ENCODE measurements at places on chromosomes 12 and 14.

GRCh38 chr12:46887870-46888269 lies 62.1 kb upstream of the SLC38A4 start:
- no peak for DNase-seq

DNA sequence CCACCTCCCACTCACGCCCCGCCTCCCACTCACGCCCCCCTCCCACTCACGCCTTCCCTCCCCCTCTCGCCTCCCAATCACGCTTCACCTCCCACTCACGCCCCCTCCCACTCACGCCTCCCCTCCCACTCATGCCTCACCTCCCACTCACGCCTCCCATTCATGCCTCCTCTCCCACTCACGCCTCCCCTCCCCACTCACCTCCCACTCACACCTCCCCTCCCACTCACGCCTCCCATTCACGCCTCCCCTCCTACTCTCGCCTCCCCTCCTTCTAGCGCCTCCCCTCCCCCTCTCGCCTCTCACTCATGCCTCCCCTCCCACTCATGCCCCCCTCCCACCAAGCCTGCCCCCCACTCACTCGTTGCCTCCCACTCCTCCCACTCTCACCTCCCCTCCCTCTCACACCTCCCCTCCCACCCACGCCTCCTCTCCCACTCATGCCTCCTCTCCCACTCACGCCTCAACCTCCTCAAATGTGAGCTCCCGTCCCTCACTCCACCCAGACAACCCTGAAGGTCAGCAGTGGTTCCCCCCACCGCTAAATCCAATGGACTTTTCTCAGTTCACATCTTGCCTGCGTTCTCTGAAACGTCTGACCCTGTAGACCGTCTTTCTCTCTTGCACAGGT lies 39.8 kb downstream of the TMEM63C start:
- DNase-seq = no peak

- no peak for DNase-seq
Measured at GRCh38 chr14:76862546-76863282, 36.5 kb downstream of the LRRC74A start.

- no peak for DNase-seq
Measured at GRCh38 chr12:111409780-111410430, 4.2 kb downstream of the SH2B3 start.

- no peak for DNase-seq
Measured at GRCh38 chr12:85188619-85189018, 91.4 kb upstream of the ALX1 start.

DNA sequence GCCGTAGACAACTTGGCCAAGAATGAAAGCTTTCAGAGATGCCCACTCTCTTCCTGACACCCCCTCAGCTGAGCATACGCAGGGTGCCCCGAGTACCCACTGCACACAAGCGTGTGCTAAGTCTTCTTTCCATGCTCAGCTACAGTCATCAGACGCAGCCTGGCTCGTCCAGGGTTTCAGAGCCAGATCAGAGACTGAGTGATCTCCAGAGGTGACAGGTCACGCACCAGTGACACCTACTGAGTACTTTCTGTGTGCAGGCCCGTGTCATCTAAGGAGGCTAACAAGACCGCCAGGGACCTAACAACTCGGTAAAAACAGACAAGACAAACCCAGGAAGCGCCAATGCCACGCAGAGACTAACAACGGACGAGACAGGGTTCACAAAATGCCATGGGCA lies 25.1 kb downstream of the STX2 start:
- DNase-seq = no peak

DNA sequence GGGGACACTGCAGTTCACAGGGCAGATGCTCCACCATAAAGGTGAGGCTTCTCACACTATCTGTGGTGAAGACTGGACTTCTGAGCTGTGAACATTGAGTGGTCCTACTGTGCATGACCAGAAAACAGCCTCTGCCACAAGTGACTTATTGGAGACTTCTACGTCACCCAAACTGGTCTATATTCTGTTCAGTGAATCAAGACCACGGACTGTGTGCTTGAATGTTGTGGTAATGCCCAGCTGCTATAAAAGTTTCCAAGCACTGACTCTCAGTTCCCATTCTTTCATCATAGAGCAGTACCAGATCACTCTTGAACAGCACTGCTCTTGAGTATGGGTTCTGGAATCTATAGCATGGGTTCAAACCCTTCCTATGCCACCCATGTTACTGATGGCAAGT lies 4.8 kb upstream of the PLEK2 start:
- DNase-seq = no peak

- peak; percentile 12 for DNase-seq
Measured at GRCh38 chr14:71728386-71728785, 203.8 kb upstream of the RGS6 start.

GRCh38 chr12:99984271-99985128 lies at the start of gene ANKS1B:
TSS of gene ANKS1B (minus strand) at chr12:99984936. CDS start at chr12:99984237, 699 bp downstream.
- DNase-seq = peak; percentile 54

DNA sequence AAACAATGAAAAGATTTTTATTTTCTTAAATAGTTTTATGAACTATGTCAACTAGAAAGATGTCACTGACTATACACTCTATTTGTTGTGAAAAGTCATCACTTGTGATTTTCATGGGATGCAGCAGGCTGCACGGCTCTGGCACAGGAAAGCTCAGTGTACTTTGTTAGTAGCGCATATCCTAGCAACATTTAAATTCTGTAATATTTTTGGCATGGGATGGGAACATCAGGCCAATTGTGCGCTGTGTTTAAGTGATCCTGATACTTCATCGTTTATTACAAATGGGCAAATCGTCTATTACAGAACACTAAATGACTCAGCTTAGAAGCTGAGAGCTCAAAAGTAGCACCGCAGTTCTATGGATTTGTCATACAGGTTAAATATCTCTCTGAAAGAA lies 60.7 kb upstream of the SAV1 start:
- DNase-seq = no peak

- no peak for DNase-seq
Measured at GRCh38 chr12:5565933-5566599, 134.2 kb downstream of the NTF3 start.

GRCh38 chr12:105253866-105254513 lies 18.0 kb upstream of the APPL2 start:
- no peak for DNase-seq

DNA sequence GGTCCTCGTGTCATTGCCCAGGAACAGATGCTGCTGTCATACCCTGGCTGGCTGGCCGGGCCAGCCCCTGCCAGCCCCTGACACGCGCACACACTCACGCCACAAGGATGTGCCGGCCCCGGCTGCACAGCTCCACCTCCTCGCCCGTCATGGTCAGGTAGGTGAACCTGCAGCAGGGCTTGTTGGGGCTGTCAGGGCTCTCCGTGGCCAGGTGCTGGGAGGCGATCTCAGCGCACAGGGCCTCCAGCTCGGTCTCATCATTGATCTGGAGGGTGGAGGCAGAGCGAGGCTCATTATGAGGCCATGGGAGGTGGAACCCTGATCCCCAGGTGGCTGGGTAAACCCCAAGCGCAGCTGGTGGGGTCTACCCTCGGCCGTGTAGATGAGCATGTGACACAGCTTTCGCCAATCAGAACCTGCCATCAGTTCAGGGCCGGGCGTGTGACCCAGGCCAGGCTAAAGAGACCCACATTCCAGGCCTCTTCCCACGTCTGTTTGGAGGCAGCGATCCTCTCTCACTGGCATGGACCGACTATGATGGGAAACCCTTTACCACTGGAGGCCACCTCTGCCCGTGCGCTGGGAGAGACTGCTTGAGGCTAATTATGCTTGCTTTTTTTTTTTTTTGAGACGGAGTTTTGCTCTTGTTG lies 38.8 kb downstream of the TRAFD1 start:
- no peak for DNase-seq

DNA sequence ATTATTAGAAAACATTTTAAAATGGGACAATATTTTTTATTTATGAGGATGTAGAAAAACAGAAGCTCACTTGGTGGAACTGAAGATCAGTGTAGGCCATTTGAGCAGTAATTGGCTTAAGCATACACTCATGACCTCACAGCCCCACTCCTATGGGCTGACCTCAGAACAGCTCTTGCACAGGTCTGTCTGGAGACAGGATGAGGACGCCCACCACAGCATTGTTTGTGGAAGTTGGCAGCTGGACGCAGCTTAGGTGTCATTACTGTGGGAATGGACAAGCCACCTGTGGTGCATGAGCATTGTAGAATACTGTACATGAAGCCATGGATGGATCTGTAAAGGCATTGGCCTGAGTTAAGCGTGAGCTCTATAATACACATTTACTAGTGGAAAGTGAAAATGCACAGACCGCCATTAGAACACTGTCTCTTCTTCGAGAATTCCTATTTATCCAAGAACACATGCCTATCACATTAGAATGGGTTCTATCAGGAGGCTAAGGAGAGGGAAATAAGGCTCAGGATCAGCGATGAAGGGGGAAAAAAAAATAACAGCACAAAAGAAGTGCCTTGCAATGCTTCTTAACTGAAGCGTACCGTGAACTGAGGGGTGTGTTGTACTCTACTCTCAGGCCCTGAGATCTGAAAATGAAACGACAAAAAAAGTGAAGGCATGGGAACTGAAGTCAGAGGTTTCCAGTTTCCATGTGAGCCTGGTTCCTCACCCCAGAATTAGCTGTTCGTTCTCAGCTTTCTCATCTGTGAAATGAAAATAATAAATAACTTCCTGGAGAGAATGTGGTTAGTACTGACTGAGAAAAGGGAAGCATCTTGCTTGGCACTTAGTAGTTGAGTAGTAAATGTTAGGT lies 33.6 kb downstream of the KCNA1 start:
- DNase-seq = no peak

GRCh38 chr14:103223818-103224352 lies 100.6 kb downstream of the TNFAIP2 start:
- DNase-seq = no peak

DNA sequence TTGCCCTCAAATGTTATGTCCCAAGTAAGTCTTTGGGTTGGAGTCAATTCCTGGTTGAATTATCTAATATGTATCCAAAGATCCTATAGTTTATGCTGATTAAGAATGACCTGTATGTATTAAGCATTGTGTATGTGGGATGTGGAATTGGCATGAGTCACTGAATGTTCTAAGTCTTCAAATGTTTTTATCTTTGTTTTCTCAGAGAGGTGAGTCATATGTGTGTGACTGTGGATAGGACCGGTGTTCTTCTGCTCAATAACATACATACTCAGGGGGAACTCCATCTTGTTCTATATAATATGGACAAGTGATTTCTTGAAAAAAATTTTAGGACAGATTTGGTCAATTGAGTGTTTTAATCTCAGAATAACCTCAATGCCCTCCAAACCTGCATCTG lies 57.9 kb downstream of the NAV3 start:
- DNase-seq = no peak

GRCh38 chr12:51399891-51400290 lies 8.7 kb upstream of the GALNT6 start:
- no peak for DNase-seq

- no peak for DNase-seq
Measured at GRCh38 chr12:57846285-57846576, 298 bp downstream of the CTDSP2 start.

- DNase-seq = no peak
Measured at GRCh38 chr12:90859591-90859990, 95.4 kb downstream of the CCER1 start.

DNA sequence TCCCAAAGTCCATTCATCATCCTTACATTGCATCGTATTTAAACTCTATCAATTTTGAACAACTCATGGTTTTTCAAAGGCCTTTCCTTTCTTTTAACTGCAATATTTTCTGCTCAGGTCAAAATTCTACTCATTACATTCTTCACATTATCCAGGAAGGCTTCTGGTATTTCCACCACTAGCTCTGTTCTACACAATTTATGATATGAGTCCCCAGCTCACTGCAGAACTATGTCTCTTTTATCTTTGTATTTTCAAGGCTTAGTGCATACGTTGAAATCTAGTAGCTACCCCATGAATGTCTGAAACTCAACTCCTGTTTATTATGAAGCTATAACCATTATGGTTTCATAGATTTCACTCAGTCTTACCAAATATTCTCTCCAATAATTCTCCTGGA lies 282.9 kb downstream of the DUSP6 start:
- no peak for DNase-seq

DNA sequence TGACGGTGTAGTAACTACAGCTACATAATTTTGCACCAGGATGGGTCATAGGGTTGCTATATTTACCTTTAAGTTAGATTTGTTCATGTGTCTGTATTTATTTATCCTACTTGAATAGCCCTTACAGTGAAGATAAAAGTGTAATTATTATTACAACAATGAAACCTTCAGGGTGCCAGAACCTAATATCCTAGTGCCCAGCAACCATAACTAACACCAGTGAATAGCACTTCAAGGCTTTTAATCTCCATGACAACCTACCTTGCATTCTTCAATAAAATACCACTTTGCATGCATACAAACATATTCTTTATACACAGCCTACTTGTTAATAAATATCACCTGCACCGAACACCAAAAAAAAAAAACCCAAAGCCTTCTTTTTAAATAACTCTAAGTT lies 58.7 kb upstream of the G2E3 start:
- DNase-seq = no peak

GRCh38 chr14:88565427-88565826 lies 2.6 kb downstream of the ZC3H14 start:
- DNase-seq = no peak

DNA sequence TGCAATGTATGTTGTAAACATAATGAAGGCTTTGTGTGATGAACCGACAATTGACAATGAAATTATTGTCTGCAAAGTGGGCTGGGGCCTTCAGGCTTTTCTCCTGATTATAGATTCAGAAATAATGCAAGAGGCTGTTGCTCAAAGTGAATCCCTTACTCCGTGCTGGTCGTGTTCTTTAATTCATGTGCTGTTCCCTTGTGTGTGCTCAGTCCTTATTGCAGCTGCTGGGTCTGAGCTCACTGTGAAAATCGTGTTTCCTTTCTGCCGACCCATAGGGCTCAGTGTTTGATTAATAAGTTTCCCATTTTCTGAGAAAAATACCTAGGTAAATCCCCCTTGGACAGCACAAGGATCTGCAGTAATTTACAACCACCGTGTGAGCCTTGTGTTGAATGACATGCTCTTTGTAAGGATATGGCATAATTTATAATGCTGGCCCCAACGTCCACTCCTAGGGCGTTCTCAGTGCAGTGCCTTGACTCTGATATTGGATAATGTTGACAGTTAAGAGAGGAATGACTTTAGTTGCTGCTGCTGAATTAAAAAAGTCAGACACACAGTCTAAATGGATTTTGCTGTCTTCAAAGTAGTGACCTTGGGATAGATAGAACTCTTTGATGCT lies 81.6 kb downstream of the RGS6 start:
- DNase-seq = no peak

DNA sequence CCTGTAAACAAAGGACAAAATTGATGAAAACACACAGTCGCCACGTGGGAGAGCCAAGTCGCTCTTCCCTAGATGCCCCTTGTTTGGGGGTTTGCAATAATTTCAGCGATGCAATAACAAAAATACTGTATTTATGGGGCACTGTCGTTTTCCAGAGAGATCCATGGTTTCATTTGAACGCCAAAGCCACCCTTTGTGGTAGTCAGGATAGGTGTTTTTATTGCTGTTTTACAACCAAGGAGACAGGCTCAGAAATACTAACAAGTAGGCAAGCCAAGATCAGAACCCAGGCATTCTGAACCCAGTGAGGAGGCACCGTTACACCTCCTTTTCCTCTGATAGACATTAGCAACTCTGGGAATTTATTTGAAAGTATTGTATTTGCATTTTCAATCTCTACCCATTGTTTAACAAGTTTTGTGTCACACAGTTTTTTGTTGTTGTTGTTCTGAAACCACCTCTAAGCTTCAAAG lies 831 bp upstream of the BTBD7 start:
- DNase-seq = no peak
